Natural killer cell treated with Interleukin-12 subunit alpha and Interleukin-12 subunit beta and Interleukin-15 and Interleukin-18, amount 100 ng/mL, for 72 hours (primary cell): ENCODE measurements at places on chromosomes 1 and 21. TPM values are rescaled to one million over a fixed set of nuclear protein-coding genes. Genes with fewer than 3 reads are reported as not detected.

The SELE gene
- total RNA-seq, result not detected

The CLCNKB gene
- not detected for total RNA-seq

The C1QA gene
- total RNA-seq, result not detected

The AMIGO1 gene
- total RNA-seq, result 0.90 TPM

The STRIP1 gene
- total RNA-seq, result 38.9 TPM

The SETDB1 gene
- 57.8 TPM for total RNA-seq

The CACNA1E gene
- total RNA-seq, result not detected

The CTH gene
- total RNA-seq, result 5.3 TPM

The KRTAP12-4 gene
- not detected for total RNA-seq

The TBX19 gene
- total RNA-seq, result 3.0 TPM

The IL19 gene
- not detected for total RNA-seq

The KRTAP13-2 gene
- not detected for total RNA-seq

The GNG4 gene
- 0.19 TPM for total RNA-seq

The AQP10 gene
- total RNA-seq, result not detected

The OR2AK2 gene
- not detected for total RNA-seq

The WDR64 gene
- not detected for total RNA-seq

The STIL gene
- total RNA-seq, result 17.6 TPM

The OLFM3 gene
- total RNA-seq, result not detected

The HSF2BP gene
- total RNA-seq, result 0.29 TPM

The PM20D1 gene
- total RNA-seq, result 0.75 TPM

The USH2A gene
- not detected for total RNA-seq

The GOLT1A gene
- total RNA-seq, result not detected

The XKR8 gene
- total RNA-seq, result 7.1 TPM

The FCER1A gene
- not detected for total RNA-seq

The HP1BP3 gene
- total RNA-seq, result 182 TPM

The SLC50A1 gene
- 36.3 TPM for total RNA-seq

The CNR2 gene
- total RNA-seq, result 3.8 TPM

The CDK18 gene
- 0.71 TPM for total RNA-seq

The IGSF9 gene
- not detected for total RNA-seq

The LRRC38 gene
- total RNA-seq, result not detected

The OR10J1 gene
- not detected for total RNA-seq

The F5 gene
- total RNA-seq, result 0.55 TPM

The RAB25 gene
- not detected for total RNA-seq

The TNFRSF8 gene
- 77.3 TPM for total RNA-seq

The LCA5L gene
- not detected for total RNA-seq

The TTC39A gene
- total RNA-seq, result 0.78 TPM

The HTR6 gene
- not detected for total RNA-seq

The CFAP141 gene
- not detected for total RNA-seq

The MECR gene
- 21.2 TPM for total RNA-seq

The DSCAM gene
- total RNA-seq, result not detected

The SPRR2A gene
- total RNA-seq, result not detected

The FAM110D gene
- total RNA-seq, result not detected

The NR0B2 gene
- total RNA-seq, result not detected

The NSL1 gene
- 27.7 TPM for total RNA-seq

The TTLL10 gene
- not detected for total RNA-seq

The TSPAN2 gene
- 2.9 TPM for total RNA-seq

The DNASE2B gene
- not detected for total RNA-seq

The CALML6 gene
- 1.2 TPM for total RNA-seq

The SORT1 gene
- total RNA-seq, result 5.8 TPM

The NPHS2 gene
- not detected for total RNA-seq

The LMX1A gene
- not detected for total RNA-seq

The TNFRSF9 gene
- total RNA-seq, result 462 TPM
